Heart left ventricle (tissue), 16 donors: ENCODE measurements at places on chromosomes 12 and 14.

- DNase-seq = no peak
Observed at GRCh38 chr14:93493054-93493453, 62.3 kb downstream of the UNC79 start.

DNA sequence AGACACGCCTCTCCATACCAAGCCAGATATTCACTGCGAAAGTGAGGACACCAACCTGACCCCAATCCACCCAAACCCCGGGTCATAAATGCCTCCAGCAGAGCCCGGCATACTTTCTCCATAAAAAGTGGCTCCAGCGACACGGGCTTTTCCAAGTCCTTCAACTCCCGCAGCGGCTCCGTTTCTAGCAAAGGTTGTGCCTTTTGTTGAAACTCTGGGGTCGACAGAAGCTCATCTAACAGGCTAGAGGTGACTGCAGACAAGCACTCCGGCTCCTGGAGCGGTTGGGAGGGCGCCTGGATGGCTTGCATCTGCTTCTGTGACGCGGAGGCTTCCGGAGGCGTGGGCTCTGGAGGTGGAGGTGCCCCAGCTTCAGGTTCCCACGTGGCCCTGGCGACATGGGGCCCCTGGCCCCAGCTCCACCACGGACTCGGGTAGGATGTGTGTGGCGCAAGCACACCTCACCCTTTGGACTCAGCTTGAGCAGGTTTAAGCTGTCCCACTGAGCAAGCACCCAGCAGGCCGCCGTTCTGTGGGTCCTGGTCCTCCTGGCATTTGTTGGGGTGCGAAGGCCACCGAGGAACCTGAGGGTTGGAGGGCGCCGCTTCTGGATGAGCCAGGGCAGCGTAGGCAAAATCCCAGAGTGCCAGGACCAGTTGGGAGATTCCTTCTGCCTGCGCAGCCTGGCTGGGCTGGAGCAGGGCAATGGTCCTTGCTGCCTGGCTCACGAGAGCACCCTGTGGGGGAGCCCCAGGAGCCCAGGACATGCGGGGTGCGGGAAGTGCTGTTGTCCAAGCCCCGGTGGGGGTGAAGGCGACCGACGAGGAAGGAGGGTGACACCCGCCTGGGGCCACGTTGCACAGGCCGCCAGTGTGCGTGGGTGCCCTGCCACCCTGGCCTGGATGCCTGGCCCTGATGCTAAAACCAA lies 186.3 kb downstream of the ALG10 start:
- no peak for DNase-seq

GRCh38 chr12:24444634-24445033 lies 495.2 kb upstream of the SOX5 start:
- DNase-seq = no peak

GRCh38 chr14:90107789-90108188 lies 46.0 kb downstream of the KCNK13 start:
- DNase-seq = no peak

DNA sequence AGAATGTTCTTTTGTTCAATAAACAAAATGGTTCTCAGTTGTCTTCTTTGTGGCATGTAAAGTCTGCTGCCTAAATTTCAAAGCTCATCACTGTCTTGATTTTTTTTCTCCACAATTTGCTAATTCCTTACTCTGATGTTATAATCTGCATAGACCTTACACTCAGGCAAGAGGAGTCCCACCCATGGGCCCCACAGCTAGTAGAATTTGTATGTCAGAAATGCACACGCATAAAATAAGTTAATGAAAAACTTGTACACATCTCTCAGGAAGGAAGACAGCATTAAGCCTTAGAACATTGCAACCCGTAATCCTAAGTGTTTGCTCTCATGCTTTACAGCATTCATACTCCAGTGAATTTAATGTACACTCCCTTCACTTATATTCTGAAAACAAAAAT lies 280.8 kb downstream of the ATXN7L3B start:
- no peak for DNase-seq
